Activated effector memory CD4-positive, alpha-beta T cell treated with Interleukin-2 at 50 U/mL for 16 hours (primary cell): ENCODE measurements at places on chromosomes 11 and 22.

DNA sequence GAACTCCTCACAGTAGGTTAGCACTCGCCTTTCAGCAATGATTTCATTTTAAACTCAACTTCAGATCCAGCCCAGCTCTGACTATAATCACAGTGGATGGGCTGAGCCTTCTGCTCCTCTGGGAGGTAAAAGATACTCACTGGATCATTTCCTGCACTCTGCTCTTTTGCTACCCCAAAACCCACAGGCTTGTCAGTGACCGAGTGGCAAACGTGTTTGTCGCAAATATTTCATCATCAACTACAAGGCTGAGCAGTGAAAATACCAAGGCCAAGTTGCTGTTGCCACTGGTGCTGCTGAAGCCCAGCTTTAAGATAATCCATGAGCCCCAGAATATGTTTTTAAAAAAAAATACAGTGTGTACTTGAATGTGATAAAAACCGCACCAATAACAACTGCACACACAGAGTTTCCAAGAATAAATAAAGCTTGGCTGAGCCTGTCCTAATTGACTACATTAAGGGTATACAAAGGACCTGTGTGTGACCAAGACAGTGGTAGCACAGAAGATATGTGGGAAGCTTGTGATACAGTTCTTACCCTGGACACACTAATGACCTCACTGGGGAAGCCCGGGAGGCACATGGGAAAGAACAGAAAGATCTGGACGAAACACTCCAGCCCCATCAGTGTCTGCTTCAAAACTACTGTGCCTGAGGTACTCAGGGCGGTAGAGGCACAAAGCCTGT, 41.3 kb downstream of the ABTB2 start:
- no peak for DNase-seq

DNA sequence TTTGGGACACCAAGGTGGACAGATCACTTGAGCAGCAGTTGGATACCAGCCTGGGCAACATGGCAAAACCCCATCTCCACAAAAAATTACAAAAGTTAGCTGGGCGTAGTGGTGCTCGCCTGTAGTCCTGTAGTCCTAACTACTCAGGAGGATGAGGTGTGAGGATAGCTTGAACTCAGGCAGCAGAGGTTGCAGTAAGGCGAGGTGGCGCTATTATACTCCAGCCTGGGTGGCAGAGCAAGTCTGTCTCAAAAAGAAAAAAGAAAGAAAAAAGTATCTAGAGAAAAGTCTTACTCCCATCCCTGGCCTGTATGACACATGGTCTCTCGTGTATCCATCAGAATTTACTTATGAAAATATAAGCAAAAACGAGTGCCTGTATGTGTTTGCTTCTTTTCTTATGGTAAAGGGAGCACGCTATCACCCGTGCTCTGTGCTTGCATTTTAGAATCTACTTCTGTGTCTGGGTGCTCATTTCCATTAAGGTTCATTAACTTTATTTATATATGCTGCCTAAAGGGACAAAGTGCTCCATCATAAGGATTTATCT, 15.4 kb upstream of the CPT1A start:
- no peak for DNase-seq

DNA sequence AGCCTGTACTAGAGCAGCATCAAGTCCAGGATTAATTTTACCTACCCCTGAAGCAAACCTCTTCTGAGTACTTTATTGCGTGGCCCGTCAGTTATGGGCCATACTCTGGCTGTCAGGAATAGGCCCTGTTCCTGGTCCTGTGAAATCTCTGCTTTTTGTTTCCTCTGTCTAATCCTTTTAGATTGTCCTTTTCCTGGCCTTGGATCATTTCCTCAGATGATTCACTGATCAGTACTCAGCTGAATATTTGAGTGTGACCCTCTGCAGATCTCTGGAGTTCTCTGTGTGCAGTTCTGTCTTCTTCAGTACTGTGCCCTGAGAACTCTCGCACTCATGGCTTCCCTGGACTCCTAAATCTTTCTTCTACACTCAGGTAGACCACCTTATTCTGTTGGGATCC, 123.5 kb downstream of the UVRAG start:
- no peak for DNase-seq

DNA sequence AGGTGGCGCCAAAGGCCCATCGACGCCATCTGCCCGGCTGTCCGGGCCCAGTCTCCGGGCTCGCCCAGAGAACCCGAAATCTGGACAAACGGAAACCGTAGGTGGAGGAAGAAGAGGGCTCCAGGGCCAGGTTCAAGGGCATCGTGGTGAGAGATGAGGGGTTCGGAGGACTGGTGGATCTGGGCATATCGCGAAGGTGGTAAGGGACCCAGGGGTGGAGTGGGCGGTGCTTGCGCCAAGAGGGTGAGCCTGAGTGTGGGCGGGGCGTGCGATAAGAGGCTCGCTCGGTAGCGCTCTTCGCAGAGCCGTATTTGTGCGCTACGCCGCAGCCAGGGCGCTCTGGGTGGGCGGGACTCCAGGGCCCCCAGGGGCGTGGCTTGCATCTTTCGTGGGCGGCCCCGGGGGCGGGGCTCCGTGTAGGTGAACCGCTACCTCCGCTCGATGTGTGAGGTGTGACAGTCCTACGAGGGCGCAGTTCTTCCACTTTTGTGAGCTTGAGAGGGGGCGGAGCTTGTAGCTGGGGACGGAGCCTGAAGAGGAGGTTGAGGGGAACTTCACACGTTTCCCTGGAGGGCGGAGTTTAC, 4.8 kb downstream of the CD248 start:
- peak; percentile 88 for DNase-seq

GRCh38 chr11:77517753-77518152, 43.9 kb upstream of the PAK1 start:
- DNase-seq, result no peak

GRCh38 chr11:70470127-70470526, 71.8 kb downstream of the CTTN start:
- no peak for DNase-seq
